Dorsolateral prefrontal cortex (tissue), 122 donors: ENCODE measurements at places on chromosomes 13 and 19. TPM values are rescaled to one million over a fixed set of nuclear protein-coding genes. Genes with fewer than 3 reads are reported as not detected.

The QPCTL gene
- 5.1 TPM for total RNA-seq

The GPR42 gene
- total RNA-seq: not detected

The CERS1 gene
- 117 TPM for total RNA-seq

The ERICH6B gene
- not detected for total RNA-seq

The HIPK4 gene
- not detected for total RNA-seq

The RNF17 gene
- total RNA-seq: 0.10 TPM

The COPE gene
- 147 TPM for total RNA-seq

The SIPA1L3 gene
- total RNA-seq: 45.7 TPM

The PSENEN gene
- total RNA-seq: 43.8 TPM

The SERTM1 gene
- 17.0 TPM for total RNA-seq

The FOSB gene
- 5.6 TPM for total RNA-seq

The PRKCG gene
- total RNA-seq: 57.5 TPM
